ENCODE measurements at places on chromosomes 11 and 22. TPM values are rescaled to one million over a fixed set of nuclear protein-coding genes. Genes with fewer than 3 reads are reported as not detected.

GRCh38 chr22:49349841-49350381, 477.8 kb downstream of the BRD1 start:
- no peak for DNase-seq

GRCh38 chr11:120817158-120817557, 206.7 kb upstream of the TBCEL start:
- DNase-seq = no peak

GRCh38 chr11:68433541-68433940, 27.0 kb upstream of the PPP6R3 start:
- no peak for DNase-seq

DNA sequence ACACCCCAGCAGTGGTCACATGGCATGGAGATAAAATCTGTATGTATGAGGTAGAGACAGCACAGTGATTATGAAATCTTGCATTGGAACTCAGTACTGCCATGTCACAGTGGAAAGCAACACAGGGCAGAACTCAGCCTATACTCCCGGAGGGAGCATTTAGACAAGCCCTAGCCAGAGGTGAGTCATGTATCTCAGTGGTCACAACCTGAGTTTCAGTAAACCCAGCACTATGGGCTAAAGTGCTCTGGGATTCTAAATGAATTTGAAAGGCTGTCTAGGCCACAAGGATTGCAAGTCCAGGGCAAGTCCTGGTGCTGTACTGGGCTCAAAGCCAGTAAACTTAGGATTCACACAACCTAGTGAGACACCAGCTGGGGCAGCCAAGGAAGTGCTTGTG, 1717.1 kb upstream of the RAG2 start:
- no peak for DNase-seq

DNA sequence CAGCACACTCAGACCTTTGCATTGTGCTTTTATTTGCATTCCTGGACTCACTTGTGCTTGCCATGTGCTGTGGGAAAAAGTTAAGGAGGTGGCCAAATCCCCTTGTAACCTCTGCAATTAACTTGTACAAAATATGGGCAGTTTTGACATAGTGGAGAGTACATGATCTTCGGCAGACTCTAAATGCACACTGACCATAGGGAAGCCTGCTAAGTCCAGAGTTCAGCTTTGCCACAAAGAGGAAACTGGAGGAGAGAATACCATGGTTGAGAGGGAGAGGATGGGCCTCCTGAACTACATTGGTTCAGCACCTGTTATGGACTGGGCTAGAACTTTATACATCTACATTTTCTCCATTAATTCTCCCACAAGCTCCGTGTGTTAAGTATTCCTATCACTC, 37.6 kb upstream of the CEP295 start:
- DNase-seq = no peak

MYO7A gene
- polyA plus RNA-seq = 0.01 TPM

DNA sequence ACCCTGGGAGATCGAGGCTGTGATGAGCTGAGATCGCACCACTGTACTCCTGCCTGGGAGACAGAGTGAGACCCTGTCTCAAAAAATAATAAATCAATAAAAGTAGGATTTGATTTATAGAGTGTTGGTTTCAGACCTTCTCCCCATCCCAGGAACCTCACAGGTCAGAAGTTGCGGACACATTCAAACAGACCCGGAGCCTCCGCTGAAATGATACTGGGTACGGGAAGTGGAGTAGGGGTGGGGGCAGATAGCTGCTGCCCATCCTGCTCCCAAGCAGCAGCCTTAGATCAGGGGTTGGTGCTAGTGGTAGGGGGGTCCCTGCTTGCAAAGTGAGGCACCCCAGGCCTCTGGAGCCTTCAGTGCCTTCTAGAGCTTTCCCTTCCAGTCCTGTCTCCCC, 7.8 kb downstream of the PRDM11 start:
- no peak for DNase-seq

GNG3 gene
- polyA plus RNA-seq = not detected

RAG1 gene
- 0.10 TPM for polyA plus RNA-seq

- DNase-seq = no peak
These were observed 176.9 kb downstream of the MN1 start for GRCh38 chr22:27624705-27625104.

DNA sequence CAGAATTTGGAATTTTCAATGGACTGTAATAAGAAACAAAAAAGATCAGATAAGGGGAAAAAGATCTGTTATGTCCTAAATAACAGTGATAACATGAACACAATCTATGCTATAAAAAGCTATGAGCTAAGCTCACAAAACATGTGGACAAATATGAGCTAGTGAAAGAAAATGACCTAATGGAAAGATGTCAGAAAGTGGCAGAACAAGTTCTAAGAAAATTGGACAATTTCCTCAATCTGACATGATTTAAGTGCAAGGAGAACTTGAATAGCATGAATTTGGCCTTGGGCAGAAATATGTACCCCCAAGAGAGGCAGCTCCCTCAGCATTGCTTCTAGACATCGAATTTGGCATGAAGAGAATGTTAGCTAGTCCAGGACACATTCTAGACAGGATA, 212.0 kb upstream of the PGR start:
- DNase-seq = no peak

- no peak for DNase-seq
These were observed 1488.4 kb upstream of the TENM4 start for GRCh38 chr11:80929031-80929805.

UPK3A gene
- polyA plus RNA-seq = not detected

DNA sequence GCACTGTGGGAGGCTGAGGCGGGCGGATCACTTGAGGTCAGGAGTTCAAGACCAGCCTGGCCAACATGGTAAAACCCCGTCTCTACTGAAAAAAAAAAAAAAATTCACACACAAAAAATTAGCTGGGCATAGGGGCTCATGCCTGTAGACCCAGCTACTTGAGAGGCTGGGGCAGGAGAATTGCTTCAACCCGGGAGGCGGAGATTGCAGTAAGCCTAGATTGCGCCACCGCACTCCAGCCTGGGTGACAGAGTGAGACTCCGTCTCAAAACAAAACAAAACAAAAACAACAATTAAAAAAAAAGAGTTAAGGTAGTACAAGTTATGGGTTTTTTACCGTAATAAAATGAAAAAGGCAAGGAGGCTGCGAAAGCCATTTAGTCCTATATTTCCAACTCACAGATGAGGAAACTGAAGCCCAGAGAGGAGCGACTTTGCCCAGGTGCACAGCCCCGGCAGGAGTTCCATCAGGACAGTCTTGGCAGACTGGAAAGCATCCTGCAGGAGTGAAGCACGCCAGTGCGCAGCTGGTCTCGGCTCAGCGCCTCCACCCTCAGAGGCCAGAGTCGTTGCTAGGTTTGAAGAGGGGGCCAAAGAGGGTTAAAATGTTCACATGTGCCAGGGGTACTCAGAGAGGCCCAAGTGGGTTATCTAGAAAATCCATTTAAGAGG, 3.8 kb upstream of the FADS3 start:
- DNase-seq = no peak

GRCh38 chr11:97364047-97364446, 974.2 kb downstream of the JRKL start:
- DNase-seq = no peak

GRCh38 chr11:44025727-44026126, 22.1 kb upstream of the ACCSL start:
- DNase-seq = no peak

DCUN1D5 gene
- 39.9 TPM for polyA plus RNA-seq

RASGRP2 gene
- polyA plus RNA-seq = 3.2 TPM

- no peak for DNase-seq
These were observed 876 bp downstream of the NFRKB start for GRCh38 chr11:129894278-129895125.

- DNase-seq = no peak
These were observed 449.3 kb downstream of the OPCML start for GRCh38 chr11:133082841-133083488.

- DNase-seq = no peak
These were observed 527.5 kb downstream of the NTM start for GRCh38 chr11:131897956-131898355.

GGTLC2 gene
- polyA plus RNA-seq = not detected

ANKK1 gene
- polyA plus RNA-seq = not detected

DNA sequence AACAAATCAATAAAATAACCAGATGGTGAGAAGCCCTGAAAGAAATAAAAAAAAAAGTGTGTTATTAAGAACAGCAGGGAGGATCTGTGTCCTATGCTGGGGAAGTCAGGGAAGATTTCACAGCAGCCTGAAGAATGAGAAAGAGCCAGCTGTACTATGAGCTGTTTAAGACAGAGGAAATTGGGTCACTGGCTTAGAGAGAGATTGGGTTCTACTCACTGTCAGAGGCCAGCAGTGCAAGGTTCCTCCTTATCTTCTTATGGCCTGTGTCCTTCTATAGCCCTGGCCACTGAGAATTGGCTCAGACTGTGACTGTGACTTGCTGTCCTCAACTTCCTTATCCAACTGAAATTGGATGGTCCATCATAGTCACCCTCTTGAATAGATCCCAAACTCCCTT, 54.8 kb upstream of the FDX1 start:
- no peak for DNase-seq

DNA sequence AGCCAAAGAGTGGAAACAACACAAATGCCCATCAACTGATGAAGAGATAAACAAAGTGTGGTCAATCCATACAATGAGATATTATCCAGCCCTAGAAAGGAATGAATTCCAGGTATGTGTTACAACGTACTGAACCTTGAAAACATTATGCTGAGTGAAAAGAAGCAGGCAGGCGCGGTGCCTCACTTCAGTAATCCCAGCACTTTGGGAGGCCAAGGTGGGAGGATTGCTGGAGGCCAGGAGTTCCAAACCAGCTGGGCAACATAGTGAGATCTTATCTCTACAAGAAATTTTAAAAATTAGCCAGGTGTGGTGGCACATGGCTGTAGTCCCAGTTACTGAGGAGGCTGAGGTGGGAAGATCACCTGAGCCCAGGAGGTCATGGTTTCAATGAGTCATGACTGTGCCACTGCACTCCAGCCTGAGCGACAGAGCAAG, 24.6 kb upstream of the TESMIN start:
- no peak for DNase-seq

DNA sequence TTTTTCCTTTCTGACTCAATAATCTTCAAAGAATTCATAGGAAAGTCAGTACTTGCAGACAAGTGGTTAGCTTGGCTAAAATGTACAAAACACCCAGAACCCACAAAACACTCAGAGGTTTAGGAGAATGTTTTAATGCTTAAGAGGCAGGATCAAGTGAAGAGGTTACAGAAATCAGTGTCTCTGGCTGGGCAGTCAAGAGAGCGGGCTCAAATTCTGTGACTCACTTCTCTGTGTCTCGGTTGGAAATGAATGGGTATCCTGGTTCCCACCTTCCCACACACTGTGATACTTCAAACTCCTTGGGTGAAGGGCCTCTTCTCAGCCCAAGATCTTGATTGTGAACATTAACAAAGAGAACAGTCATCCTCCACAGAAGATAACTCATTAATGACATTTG, 3.8 kb downstream of the MPEG1 start:
- DNase-seq = no peak

C11orf86 gene
- 0.15 TPM for polyA plus RNA-seq

OR52L1 gene
- not detected for polyA plus RNA-seq

HBB gene
- not detected for polyA plus RNA-seq

GRCh38 chr11:73995731-73996130, 13.1 kb upstream of the UCP2 start:
- no peak for DNase-seq

GRCh38 chr11:17098038-17098437, 20.6 kb upstream of the RPS13 start:
- no peak for DNase-seq

GRCh38 chr22:27987557-27987956, 68.5 kb upstream of the PITPNB start:
- peak; percentile 47 for DNase-seq

GRCh38 chr11:61589961-61590360, 9.1 kb upstream of the SYT7 start:
- DNase-seq = no peak

FDX1 gene
- 2.0 TPM for polyA plus RNA-seq

JHY gene
- 4.4 TPM for polyA plus RNA-seq
